ENCODE measurements at places on chromosomes 3 and 15.

DNA sequence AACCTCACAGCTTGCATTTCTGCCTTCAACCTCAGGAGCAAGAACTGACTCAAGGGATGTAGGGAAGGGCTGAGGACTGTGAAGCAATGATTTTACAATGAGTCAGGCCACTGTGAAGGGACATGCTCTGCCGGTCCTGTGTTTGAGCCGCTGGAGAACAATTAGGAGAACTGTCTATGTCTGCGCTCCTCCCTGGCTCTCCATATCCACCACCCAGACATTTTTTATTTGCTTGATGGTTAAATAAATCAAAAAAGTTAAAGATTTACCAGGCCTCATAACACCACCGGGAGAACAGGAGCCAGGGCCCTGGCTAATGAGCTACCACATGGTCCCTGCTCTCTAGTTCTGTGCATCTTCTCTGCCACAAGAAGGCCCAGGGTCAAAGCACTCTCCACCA, 29.6 kb downstream of the SEC61A1 start:
- DNase-seq = no peak

DNA sequence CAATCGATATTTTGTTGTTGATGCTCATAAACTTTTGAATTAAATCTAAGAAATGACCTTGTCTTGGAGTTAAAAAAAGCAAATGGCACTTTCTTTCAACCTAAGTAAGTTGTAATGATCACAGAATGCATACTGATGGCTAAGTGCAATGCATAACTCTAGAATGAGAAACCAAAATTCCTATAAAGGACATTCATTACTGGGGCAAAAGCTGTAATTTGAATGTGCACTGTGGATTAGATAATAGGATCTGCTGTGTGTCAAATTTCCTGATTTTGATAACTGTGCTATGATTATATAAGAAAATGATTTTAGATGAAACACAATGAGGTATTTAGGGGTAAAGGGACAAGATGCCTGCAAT, 14.3 kb downstream of the SIAH2 start:
- no peak for DNase-seq

- DNase-seq = no peak
Measured at GRCh38 chr3:52714335-52715302, 8.7 kb downstream of the SPCS1 start.

GRCh38 chr3:12840591-12841148, 695 bp downstream of the RPL32 start:
- no peak for DNase-seq

DNA sequence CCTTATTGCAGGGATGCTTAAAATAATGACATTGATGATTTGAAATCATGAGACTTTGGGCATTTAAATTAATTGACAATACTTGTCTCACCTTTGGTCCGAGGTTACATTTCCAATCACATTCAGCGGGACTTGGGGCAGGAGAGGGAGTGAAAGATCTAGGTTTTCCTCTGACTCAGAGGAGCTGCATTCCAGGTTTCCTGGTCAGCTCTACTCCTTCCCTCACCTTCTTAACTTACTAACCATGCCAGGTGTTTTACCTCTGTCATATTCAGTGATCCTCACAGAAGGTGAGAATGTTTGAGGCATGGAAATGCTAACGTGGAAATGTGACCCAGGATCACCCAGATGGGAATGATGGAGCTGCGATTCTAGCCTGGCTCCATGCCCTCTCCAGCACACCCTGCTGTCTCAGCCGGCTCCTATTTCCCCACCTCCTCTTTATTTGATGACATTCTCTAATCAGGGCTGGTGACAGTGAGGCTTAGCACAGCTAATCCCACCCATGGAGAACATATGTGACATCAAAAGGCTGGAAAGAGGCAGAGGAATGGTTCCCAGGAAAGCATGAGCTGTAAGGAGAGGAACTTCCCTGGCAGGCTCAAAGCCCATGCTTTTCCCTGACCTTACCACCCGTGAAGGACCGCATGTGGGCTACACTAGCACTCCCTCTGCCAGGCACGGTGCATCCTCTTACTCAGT, 38.7 kb downstream of the THSD4 start:
- no peak for DNase-seq

- DNase-seq = no peak
Measured at GRCh38 chr15:65969865-65970816, 100.8 kb downstream of the RAB11A start.

DNA sequence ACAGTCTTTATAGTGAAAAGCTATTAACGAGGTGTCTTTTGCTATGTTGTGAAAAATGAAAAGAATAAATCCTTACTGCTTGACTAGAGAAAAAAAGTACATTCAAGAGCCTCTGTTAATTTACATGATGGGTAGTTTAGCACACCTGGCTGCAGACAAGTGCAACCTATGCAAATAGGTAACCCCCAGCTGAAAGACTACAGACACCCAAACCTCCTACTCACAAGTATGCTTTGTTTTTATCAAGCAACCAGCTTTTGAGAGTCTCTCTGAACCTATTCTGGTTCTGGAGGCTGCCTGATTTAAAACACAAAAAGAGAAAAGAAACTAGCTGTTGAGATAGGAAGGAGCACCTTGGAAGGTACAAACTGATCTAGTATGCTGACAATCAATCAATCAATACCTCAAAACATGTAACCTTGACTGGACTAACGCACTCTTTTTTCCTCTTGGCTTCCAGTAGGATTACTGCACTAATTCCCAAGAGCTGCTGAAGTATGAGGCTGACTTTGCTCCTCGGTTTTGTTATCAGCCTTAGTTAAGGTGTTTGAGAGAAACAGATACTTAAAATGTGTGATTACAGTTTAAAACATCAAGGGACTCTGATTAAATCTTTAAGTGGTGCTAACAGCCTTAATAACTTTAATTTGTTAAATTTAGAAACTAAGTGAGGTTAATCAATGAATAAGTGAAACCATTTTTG, 63.6 kb downstream of the OSBPL10 start:
- DNase-seq = no peak

DNA sequence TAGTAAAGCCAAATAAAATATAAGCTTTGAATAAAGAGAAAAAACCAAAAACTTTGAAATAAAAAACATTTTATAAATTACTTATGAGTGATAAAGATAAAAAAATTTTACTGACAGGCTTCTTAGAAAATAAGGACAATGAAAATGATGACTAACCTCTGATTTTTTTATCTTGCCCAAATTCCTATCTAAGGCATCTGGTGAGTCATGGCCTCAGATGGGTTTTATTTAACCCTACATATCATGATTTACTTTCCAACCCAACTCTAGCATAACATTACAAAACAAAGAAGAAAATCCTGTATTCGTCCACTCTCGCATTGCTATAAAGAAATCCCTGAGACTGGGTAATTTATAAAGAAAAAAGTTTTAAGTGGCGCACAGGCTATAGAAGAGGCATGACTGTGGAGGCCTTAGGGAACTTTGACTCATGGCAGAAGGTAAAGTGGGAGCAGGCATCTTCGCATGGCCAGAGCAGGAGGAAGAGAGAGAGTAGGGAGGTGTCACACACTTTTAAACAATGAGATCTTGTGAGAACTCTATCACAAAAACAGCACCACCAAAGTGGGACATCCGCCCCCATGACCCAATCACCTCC, 152.1 kb downstream of the NEK10 start:
- no peak for DNase-seq

DNA sequence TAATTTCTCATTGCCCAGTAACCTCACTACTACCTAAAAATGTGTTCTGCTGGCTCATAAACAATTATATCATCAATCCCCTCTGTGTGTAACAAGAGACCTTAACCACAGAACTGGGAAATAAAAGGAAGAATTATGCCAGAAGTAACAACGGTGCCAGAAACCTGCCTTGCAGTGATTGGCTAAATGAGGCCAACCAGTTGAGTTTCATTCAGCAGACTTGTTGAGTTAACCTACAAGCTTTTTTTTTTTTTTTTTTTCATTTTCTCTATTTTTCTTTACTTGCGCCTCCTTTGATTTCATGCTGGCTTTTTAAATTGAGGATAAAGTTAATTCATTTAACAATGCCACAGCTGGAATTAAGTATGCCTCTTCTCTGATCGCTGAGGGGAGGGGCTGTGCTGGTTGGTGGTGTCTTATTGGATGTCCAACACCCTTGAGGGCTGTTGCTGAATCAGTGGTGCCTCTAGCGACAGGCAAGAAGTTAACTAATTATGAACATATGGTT, 30.0 kb upstream of the GMNC start:
- DNase-seq = no peak

- no peak for DNase-seq
Measured at GRCh38 chr3:18119866-18120265, 305.3 kb downstream of the SATB1 start.

- no peak for DNase-seq
Measured at GRCh38 chr3:68334367-68334986, 597.9 kb downstream of the TAFA4 start.

DNA sequence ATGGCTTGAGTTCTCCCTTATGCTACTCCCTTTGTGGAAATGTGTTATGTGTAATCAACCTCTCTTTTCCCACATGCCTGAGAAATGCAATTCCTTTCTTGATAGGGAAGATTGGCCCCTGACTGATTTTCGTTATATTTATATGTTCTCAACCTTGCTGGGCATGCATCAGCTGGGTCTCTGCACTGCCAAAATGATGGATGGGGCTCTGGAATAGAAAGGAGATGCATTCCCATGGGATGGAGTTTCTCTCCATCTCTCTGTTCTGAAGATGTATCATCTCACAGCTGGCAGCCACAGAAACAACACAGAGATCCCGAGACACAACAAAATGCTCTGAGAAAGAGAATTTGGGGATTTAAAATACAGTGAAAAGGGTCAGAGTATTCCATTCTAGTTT, 327.7 kb upstream of the LMCD1 start:
- DNase-seq = no peak

DNA sequence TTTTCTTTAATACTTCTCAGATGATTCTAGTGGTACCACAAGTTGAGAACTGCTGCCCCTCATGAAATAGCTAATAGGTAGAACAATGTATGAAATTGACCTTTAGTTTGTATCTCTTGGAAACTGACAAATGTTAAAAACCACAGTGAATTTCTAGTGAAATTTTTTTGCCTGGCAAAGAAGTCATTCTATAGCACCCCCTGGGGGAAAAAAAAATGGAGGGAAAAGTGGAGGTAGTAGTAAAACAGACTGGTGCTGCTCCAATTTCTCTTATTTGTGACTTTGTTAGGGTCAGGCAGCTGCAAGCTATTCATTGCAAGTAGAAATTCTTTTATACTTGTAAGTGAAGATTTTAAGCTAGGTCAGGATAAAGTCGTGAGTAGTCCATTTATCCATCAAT, 605.0 kb downstream of the NLGN1 start:
- no peak for DNase-seq

DNA sequence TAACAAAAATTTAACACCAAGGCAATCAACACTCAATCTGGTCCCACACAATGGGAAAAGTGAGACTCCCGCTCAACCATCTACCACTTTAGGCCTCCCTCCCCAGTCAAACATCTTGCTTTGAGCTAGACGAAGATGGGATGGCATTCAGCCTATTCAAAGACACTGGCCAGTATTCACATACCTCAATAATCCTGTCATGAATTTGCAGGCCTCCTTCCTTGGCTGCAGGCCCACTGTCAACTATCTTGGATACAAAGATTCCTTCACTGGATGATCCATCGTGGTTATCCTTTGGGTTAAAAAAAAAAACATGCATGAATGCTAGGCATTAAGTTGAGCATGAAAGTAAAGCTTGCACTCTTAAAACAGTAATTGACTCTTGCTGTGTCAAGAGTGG, 22.6 kb downstream of the PDZRN3 start:
- DNase-seq = no peak

DNA sequence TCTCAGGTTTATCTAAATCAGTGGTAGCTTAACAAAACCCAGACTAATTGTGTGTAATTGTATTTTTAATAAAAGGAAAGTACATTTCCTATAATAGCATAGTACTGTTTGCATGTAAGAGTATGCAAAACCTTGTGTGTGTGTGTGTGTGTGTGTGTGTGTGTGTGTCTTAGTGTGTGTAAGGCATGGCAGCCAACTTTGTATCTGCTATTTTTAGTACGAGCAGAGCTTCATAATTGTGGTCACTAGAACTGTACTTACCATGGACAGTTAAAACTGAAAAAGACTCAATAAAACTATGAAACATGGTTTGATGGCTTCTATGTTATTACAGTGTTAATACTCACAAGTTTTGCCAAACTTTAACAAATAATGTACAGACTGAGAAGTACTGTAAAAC, 6.2 kb downstream of the P2RY1 start:
- DNase-seq = no peak

DNA sequence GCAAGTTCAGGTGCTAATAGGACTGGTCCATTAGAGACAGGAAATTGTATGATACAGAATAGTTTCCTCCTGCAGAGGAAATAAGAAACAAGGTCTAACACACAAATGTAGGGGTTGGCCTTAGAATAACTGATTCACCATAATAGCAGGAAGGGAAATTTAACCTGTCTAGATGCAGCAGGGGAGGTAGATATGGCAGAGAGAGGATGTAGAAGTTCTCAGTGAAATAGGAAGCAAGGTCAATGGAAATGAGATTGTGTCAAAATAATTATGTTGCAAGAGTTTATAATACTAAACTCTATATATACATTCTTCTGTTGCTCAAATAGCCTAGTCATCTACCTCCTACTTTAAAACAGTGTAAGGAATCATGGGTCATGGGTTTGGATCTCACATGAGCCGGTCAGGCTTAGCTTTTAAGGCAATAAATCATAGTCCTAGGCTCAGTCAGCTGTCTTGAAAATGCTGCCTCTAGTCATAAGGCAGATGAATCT, 17.0 kb downstream of the BCL2A1 start:
- no peak for DNase-seq

- no peak for DNase-seq
Measured at GRCh38 chr15:67857220-67857619, 17.4 kb upstream of the RNU6-1 start.

GRCh38 chr3:58540176-58540858, 3.3 kb upstream of the ACOX2 start:
- DNase-seq = no peak

DNA sequence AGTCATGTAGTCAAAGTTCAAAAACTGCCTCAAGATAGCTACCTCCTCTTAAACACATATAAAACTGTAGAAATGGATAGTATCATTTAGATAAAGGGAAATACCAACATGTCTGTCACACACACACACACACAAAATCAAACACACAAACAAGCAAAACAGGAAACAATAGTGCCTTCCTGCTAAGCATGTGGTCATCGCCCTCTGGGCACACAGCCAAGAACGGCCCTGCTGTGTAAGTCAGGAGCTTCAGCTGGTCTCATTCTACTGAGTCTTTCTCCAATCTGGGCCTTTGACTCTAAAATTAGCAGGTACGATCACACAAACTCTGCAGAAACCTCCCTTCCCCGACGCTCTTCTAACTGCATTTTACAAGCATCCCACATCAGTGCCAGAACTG, 272.2 kb upstream of the CHRNA7 start:
- no peak for DNase-seq

GRCh38 chr3:101941318-101942040, 92.2 kb downstream of the NFKBIZ start:
- DNase-seq = no peak

GRCh38 chr15:82847703-82848102, 38.3 kb downstream of the WHAMM start:
- no peak for DNase-seq

- no peak for DNase-seq
Measured at GRCh38 chr15:62856466-62857246, 185.9 kb upstream of the TPM1 start.

- no peak for DNase-seq
Measured at GRCh38 chr3:149813367-149814281, 609 bp downstream of the RNF13 start.

- DNase-seq = no peak
Measured at GRCh38 chr3:153209596-153209995, 47.6 kb downstream of the RAP2B start.

Measured in activated CD4-positive, CD25-positive, alpha-beta regulatory T cell treated with anti-CD3 and anti-CD28 coated beads, Interleukin-2, amount 50 U/mL, for 72 hours (primary cell).